ENCODE measurements at places on chromosomes 7 and 10.

- DNase-seq, result peak; percentile 32
Observed at GRCh38 chr10:30359373-30360206, 10.5 kb upstream of the MTPAP start.

DNA sequence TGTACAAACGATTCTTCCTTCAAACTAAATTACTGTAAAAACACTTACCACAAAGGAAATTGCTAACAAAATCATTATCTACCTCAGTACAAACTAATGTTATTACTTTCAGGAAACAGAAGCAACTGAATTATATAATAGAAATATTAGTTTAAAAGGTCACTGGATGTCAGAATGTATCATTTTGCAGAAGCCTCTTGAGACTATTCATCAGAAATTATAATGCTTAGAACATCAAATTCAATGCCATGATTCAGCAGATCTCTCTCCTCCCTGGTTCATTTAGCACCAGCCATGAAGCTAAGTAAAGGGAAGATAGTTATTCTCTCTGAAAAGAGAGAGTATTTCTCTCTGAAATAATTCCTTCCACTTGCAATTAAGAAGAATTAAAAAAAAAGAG, 223.3 kb downstream of the IMMP2L start:
- DNase-seq, result no peak

DNA sequence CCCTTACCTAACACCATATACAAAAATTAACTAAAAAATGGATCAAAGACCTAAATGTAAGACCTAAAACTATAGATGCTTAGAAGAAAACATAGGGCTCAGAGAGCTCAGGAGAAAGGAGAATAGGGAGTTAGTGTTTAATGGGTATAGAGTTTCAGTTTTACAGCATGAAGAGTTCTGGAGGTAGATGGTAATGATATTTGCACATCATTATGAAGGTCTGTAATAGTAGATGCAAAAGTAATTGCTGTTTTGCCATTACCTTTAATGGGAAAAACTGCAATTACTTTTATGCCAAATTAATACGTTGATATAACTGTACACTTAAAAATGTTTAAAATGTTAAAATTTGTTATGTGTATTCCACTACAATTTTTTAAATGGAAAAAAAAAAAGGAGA, 39.2 kb upstream of the NANOS1 start:
- DNase-seq, result no peak

GRCh38 chr7:129285111-129285510, 60.3 kb downstream of the AHCYL2 start:
- no peak for DNase-seq

DNA sequence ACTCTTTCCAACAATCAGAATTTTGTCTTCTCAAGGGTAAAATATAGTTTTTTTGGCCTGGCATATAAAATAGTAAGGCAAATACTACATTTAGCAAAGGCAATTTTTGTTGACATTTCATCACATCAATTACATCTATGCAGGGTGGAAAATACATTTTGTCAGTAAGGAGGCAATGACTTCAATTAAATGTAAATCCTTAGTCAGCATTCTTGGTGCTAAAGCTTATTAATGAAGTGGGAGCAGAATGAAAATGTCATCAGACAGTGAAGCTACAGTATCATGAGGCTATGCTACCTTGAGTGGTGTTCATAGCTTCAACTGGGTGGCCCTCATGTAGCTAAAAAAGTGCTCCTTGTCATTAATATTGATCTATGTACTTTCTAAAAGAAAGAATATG, 8.9 kb downstream of the LRRTM3 start:
- DNase-seq, result no peak

DNA sequence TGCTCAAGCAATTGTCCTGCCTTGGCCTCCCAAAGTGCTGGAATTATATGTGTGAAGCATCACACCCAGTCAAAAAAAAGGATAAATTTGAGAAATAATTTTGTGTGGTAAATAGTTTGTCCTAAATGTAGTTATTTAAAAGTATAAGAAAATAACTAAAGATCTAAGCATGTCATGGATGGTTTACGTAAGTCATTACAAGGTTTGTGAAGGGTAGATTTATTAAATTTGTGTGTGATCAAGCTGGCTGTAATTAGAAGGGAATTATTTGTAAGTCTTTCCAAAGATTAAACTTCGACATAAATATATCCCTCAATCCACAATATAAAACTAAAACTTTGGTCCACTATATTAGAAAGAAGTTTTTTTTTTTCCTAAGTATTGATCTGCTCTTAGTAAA, 28.6 kb downstream of the ORC5 start:
- DNase-seq, result peak; percentile 7

- no peak for DNase-seq
Observed at GRCh38 chr7:70781922-70782311, 350.0 kb upstream of the GALNT17 start.

GRCh38 chr7:134552105-134552504, 3.2 kb downstream of the AKR1B15 start:
- no peak for DNase-seq

DNA sequence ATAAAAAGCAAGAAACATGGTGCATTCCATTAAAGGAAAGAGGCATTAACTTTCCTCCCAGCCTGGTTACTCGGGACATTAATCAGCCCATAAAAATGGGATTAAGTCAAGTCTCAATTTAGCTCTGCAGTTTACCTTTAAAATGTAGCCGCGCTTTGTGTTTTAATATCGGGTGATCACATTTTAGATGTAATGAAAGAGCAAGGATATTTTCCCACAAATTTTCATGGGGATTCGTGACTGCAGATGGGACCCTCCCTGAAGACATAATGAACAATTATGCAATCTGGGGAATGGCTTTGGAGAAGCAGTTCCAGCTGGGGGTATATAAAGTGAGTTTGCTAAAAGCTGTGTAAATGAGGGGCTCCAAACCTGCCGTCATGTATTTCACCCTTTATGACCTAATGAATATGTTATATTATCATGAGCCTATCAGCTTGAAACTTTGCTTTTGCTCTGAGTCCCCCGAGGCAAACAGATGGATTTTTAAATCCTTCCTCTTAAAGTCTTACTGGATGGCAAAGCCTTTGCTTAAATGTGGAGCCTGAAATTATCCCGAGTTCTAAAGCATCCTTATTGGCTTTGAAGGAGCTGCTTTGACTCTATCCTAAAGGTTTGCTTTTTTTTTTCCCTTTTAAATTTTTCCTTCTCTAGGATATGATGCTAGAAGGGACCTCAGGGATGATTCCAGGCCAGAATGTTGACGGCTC, 31.8 kb downstream of the BAMBI start:
- DNase-seq, result no peak

DNA sequence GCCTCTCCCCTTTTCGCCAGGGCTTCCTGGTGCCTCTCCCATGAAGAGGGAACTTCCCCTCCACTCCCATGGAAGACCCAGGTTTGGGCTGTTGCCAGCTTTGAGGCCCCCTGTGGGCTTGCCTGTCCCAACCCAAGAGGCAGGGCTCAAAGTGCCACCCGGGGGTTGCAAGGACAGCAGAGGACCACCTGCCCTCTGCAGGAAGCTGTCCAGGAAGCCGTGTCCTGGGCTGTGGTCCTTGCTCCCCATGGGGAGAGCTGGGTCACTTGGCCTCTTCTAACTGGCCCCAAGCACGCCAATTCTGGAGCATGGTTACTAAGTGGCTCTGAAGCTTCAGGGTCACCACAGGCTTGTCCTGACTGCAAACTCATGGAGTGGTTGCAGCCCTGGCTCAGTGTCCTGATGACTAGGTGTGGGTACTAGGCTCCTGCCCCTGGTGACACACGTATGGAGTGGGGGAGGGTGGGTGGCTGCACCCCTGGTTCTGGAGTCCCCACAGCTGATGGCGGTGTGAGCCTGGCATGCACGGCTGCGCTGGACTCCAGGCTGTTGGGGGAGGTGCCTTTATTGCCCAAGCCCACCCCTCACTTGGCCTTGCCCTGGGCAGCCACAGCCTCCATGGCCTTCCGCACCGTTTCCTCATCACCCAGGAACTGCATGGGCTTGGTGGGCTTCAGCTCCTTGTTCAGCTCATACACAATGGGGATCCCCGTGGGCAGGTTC, 3.0 kb downstream of the PGAM2 start:
- no peak for DNase-seq

DNA sequence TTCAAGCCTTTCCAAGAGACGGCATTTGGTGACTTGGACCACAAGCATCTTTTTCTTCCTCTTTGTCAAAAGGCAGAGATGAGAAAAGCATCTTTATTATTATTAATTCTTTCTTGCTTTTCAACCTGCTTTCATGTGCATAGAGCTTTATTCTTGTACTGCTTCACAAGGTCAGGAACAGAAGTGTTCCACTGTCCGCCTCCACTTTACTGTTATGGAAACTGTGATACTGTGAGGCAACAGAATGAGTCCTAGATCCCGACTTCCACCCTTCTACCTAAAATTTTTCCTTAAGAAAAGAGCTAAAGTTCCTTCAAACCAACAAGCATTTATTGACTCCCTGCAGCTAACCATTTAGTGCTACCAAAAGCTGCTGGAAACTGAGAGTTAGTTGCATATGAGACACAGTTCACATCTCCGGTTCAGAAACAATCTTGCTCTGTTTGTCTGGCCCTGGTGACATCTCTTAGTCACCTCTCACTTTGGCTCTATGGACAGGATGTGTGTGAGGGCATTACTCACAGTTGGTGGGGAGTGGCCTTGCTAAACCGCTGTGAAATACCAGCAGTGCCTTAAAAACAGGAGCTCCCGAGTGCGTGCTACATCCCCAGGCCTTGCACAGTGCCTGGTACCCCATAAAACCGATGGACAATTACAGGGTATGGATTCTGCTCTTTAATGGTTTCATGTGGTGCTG, 77.1 kb upstream of the TRIL start:
- DNase-seq, result peak; percentile 84

DNA sequence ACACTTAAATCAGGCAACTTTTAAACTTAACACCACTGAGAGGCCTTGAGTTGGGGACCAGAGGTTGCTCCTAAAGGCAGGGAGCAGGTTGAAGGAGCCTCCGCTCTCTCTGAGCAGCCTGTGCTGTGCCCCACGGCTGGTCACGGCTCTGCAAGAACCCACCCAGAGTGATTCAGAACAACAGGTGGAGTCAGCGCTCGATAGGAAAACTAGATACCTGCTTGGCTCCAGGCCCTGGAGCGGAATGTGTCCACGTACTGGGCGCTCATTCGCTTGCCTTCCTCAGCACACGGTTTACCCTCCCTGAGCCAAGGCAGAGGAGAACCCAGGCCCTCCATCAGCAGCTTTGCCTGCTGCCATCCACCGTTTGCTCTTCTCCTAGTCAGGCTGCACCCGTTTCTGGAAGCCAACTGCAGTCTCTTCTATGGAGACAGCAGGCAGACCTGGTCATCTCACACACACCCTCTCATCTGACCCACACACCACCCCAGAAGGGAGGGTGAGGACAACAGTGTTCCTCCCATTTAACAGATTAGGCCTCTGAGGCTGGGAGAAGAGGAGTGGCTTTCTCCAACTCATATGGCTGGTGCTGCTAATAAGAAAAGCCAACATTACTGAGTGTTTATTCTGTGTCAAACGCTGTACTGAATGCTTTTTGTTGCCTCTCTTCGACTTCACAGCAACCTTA, 37.6 kb upstream of the PDCD4 start:
- no peak for DNase-seq

DNA sequence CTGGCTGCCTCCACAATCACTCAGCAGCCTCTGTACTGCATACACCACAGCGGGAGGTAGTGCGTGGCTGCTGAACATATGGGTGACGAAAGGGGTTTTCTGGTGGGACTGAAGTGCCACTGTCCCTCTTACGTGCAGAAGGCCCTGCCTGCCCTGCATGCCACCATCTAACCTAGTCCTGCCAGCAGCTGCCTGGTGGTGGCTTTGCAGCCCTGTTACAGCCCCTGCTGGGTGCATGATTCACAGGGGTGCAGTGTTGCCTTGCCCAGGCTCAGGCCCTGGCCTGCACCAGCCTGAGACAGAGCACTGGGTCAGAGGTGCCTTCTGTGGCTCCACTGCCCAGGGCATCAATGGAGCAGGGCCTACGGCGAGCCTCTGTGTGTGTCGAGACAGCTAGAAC, 50.1 kb downstream of the SYPL1 start:
- no peak for DNase-seq

DNA sequence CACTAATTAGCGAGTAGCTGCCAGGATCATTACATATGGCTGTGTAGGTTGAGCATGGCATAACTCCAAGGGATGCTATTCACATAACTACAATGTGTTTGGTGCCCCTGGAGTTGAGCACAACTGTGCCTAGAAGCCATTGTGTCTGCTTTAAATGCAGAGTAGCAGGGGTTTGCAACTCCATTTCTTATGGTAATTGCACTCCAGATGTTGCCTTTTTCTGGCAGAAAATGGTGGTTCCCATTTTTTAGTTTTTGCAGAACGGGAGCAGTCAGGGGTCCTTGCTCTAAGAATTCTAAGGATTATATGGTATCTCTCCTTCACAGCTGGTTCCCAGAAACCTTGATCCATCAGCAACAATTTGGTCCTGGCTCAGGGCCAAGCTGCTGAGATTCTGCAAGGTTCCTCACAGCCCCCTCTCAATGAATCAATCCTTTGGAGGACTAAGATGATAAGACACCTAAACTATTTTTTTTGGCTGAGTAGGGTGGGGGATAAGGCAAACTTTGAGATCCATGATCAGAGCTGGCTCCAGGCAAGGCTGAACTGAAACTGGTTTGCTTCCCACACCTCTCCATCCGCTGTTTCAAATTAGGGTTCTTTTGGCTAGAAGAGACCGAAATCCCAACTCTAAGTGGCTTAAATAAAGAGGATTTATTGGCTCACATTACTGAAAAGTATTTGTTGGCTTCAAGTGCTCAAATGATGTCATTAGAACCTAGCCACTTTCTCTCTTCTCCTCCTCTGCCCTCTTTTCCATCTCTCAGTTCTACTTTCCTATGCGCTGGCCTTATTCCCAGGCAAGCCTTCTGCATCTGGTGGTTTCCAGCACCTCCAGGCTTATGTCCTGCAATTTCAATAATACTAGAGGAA, 97.5 kb upstream of the CCDC6 start:
- peak; percentile 6 for DNase-seq

DNA sequence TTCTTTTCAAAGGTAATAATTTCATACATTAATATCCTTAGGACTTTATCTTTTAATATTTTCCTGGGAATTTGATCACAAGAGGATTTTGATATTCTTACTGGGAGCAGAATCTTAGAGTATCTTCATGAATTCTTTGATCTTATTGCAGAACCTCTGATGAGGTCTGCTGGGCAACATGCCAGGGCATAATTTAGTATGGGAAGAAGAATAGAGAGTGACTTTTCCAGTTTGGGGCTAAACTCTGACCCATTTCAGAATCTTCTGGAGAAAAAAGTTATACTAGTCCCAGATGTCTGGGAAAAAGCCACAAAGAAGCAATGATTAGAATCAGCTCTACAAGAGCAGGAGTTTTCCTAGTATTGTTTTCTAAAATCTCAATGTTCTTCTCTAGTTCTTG, 28.0 kb upstream of the RSU1 start:
- DNase-seq, result peak; percentile 51

- no peak for DNase-seq
Observed at GRCh38 chr10:8556321-8556720, 501.8 kb downstream of the GATA3 start.

GRCh38 chr10:51340845-51341610, 266.7 kb downstream of the PRKG1 start:
- DNase-seq, result no peak
